ENCODE measurements at places on chromosomes 1 and 21. TPM values are rescaled to one million over a fixed set of nuclear protein-coding genes. Genes with fewer than 3 reads are reported as not detected.

LRRC3 gene
- total RNA-seq = 3.3 TPM

GBP6 gene
- total RNA-seq = not detected

TNFRSF18 gene
- 4.3 TPM for total RNA-seq

LRRN2 gene
- 2.0 TPM for total RNA-seq

LCA5L gene
- total RNA-seq = 0.87 TPM

- no peak for DNase-seq
Observed at GRCh38 chr1:182189535-182190066, 128.1 kb upstream of the ZNF648 start.

GRCh38 chr1:23132033-23132432 is 36.6 kb downstream of the LUZP1 start:
- no peak for DNase-seq

DNA sequence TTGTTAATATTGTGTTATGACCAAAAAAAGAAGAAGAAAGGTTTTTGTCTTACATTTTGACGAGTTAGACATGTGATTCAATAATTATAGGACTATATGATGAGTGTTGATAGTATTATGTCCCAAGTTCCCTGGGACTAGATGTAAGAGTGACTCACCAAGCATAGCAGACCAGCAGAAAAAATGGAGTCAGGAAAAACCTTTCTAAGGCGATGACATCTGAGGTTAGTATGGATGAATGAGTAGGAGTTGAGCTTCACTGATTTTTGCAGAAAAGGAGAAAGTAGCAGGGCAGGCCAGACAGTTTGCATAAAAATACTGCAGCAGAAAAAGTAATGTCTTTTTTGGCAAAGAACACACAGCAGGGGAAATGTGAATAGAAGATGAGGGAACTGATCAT is 1041.3 kb upstream of the ADGRL4 start:
- DNase-seq = no peak

GRCh38 chr1:47703981-47704596 is 266.2 kb downstream of the FOXD2 start:
- peak; percentile 30 for DNase-seq

GRCh38 chr1:57422271-57423134 is 1.4 kb downstream of the DAB1 start:
- no peak for DNase-seq

DNA sequence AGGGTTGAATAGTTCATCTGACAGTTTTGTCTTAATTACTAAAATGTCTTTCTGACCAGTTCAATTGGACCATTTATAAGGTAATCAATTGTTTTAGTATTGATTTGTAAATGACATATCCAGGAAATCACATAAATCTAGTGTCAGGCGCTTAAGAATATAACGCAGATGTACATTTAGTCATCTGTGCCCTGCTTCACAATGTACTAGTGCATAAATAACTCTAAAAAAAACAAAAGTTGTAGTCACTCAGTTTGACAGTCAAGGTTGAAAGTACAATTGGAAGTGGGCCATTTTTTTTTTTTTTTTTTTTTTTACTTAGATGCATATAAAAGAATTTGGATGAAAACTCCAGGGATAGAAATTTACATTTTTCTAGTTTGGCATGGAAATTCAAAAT is 490.4 kb downstream of the PTPRC start:
- no peak for DNase-seq

DNA sequence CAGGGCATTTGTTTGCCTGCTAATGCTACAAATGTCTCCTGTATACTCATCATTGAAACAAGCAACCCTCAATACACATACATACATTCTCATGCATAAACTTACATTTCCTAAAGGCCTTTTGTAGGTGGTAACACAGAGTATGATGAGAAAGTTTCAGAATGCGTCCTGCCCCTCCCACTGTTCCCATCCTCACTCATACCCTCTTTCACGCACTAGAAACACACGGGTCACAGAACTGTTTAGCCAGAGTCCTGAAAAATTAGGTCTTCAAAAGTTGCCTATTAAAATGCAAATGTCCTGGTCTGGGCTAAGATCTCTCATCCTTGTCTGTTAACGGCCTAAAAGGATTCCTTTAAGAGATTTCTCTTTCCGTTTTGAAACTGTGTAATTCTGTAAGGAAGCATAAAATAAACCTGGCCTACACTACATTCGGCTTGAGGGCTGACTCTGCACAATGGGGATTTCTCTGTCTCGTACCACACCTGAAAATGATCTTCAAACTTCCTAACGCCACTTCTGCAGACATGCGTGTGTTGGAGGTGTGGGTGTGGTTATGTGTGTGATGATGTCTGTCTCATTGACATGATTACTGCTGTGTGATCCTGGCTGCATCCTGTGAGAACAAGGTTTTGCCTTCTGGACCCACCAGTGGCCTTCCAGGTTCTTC is 5.3 kb upstream of the FCER1A start:
- no peak for DNase-seq

DNA sequence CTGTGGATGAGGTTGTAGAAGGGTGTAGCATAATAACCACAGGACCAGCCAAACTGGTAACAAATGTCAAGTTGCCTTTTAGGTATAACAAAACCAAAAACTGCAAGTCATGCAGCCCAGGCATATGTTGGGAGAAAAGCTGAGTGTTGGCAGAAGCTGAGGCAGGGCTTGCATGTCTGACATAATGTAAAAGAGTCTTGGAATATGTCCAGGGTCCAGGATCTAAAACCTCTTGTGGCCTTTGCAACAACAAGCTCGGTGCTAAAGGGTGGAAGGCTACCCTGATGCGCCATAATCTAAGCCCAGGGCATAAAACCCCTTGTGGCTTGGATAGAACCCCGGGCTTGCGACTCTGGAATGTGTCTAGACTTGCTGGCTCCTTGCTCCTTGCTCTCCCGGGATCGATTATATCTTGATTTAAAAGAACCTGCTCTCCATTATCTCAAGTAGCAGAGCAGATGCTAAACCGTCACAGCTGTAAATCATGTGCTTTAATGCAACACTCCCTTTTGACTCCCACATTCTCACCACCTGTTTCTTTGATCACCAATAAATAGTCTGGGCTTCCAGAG is 26.5 kb upstream of the SLC35A3 start:
- no peak for DNase-seq

DNA sequence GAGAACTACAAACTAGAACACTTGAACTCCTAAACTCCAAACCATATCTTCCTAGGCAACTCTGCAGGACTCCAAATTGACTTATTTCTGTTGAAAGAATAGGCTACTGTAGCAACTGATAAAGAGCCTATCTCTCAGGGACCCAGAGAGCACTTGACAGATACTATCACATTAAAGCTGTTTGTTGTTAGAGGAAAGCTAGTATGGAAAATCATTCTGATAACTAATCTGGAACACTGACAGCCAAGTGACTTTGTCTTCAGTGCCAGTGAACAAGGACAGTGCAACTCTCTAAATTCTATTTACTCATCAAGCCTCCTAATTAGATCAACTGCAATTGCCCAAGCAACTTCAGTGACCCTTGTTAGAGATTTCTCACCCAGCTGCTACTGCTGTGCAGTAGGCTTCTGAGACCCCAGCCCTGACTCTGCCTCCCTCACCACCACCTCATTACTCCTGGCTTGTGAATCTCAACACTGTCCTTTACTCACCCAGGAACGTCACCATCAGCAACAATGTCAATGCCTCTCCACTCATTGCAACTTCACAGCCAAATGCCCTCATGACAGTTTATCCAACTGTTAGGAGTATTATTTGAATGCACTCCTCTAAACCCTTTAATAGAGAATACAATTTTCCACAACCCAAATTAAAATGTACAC is 7.4 kb upstream of the RGS13 start:
- DNase-seq = no peak

DNA sequence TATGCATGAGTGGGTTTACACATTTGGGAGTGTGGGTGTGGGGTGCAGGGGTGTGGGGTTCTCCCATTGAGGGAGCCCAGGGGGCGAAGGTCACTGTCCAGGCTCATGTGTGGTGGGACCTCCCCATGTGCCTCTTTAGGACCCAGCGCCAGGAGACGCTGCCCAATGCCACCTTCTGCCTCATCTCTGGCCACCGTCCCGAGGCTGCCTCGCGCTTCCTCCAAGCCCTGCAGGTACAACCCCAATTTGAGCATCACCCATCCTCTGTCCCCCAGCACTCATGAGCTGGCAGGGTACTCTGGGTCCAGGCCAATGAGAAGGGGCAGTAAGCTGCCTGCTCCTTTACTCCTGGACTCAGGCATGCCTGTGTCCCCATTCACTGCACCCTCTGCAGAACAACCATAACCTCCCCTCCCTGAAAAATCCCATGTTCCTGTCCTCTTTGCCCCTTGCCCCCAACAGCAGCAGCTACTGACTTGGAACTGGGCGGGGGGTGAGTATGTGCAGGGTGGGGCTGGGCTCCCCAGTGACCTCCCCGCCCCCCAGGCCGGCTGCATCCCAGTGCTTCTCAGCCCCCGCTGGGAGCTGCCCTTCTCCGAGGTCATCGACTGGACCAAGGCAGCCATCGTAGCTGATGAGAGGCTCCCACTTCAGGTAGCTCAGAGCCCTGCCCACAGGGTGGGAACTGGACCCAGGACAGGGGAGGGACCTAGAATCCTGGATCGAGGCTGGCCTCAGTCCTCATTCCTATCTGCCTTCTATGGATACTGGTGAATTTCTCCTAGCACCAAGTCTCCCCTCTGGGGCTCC is 7.7 kb downstream of the EXTL1 start:
- DNase-seq = no peak

DNA sequence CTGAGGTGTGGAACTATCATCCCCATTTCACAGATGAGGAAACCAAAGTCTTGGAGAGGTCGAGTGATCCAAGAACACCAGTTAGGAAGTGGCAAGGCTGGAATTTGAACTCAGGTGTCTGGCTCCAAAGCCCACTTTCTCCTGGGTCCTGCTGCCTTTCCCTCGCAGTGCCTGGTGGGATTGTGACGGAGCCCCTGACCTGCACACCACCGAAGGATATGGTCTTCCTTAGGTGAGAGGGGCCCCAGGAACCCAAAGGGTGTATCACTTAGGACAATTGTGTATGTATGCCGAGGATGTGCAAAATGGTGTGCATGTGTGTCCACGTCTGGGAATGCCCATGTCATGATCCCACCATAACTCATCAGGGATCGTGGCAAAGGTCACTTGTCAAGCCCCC is 392.7 kb downstream of the MATN1 start:
- no peak for DNase-seq

DNA sequence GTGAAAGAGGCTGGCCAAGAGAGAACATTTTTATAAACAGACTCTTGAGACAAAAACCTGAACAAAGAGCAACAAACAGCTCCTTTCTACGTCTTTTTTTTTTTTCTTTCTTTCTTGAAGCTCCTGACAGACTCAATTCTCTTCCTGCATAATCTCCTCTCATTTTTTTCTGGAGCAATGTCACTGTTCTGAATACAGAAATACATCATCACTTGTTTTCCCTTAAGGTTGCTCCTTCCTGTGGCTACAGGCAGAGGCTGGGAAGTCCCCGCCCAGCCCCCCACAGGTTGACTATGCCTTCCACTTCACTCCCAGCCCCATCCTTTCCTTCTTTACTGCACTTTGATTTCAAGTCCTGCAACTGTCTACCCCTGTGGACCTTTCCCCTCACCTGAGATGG is 46.1 kb downstream of the TNR start:
- no peak for DNase-seq

- no peak for DNase-seq
Observed at GRCh38 chr1:104868794-104869193, 1119.1 kb downstream of the AMY1C start.

DNA sequence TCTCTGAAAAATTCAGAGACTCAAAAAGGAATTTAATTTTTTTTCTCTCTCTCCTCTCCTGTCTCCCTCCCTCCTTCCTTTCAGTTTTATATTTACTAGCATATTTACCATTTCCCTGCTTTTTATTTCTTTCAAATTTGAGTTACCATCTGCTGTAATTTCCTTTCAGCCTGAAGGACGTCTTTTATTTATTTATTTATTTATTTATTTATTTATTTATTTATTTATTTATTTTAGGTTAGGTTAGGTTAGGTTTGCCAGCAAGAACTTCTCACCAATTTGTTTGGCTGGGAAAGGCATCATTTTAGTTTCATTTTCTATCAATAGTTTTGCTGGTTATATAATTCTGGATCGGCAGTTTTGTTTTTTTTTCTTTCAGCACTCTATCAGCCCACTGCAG is 231.7 kb upstream of the ZRANB2 start:
- DNase-seq = no peak

GRCh38 chr1:28110555-28110954 is 22.1 kb upstream of the EYA3 start:
- DNase-seq = no peak

DNA sequence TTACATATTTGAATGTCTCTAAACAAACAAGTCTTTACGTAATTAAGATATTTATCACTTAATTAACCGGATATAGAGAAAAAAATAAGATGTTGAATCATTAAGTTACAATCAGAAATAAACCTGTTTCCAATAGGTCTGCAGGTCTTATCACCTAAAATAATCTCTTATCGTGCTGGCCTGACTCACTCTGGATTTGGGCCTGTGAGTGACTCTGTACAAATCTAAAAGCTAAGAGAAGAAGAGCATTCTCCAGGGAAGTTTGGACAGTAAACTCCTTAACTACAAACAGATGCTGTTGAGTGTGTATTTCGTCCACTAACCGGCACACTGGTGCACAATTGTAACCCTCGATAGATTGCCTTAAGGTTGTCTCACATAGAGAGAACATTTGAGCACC is 25.3 kb downstream of the CEP104 start:
- DNase-seq = no peak

DNA sequence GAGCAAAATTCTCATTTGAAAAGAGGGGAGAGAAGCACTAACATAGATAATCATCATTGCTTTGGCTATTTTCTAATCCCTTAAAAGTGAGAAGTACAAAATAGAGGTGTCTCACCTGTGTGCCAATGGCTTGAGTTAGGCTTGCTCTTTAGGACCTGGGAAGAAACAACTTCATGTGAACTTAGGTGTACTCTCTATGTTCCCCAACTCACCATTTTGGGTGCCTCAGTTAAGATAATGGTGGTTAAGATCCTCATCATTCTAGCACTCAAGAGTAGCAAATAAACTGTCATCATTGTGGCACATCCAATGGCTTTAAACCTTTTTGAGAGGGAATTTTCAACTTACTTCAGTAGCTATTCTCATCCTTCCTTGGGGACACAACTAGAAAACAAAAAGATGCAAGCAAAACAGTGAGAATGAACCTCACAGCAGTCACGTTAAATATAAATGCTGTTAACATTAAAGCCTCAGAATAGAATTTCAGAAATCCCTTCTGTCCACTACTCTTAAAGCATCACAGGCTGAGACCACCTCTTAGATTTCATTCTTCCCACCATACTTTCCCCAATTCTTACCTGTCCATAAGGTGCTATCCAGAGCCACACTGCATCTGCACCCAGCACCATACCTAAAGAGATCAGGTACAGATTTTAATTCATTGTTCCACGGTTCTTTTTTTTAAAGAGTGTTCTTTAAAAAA is 1.2 kb downstream of the GAS5 start:
- DNase-seq = no peak

- DNase-seq = no peak
Observed at GRCh38 chr1:18649693-18650370, 19.2 kb downstream of the PAX7 start.

- no peak for DNase-seq
Observed at GRCh38 chr1:178379807-178380206, 117.0 kb downstream of the CLEC20A start.

DNA sequence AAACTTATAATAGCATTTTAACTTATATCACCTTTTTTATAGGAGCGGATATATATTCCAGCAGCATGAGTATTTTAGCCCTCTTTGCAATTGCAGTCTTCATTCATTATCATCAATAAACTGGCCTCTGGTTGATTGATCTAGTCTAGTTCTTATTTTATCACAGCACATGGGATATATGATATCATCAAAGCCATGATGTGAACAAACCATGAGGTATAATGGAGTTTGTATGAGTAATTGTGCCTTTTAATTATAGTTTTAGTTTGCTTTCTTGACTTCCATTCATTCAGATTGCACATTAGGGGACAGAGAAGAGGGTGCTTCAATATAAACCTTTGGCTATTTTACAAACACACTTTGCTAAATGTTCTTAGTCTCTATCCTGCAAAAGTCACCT is 3.5 kb upstream of the UBR4 start:
- no peak for DNase-seq
